ENCODE measurements at places on chromosomes 2 and 18.

- DNase-seq, result no peak
These were observed 38.8 kb downstream of the BMP10 start for GRCh38 chr2:68832233-68832869.

GRCh38 chr2:192000196-192000980 is 153.5 kb upstream of the CAVIN2 start:
- no peak for DNase-seq

DNA sequence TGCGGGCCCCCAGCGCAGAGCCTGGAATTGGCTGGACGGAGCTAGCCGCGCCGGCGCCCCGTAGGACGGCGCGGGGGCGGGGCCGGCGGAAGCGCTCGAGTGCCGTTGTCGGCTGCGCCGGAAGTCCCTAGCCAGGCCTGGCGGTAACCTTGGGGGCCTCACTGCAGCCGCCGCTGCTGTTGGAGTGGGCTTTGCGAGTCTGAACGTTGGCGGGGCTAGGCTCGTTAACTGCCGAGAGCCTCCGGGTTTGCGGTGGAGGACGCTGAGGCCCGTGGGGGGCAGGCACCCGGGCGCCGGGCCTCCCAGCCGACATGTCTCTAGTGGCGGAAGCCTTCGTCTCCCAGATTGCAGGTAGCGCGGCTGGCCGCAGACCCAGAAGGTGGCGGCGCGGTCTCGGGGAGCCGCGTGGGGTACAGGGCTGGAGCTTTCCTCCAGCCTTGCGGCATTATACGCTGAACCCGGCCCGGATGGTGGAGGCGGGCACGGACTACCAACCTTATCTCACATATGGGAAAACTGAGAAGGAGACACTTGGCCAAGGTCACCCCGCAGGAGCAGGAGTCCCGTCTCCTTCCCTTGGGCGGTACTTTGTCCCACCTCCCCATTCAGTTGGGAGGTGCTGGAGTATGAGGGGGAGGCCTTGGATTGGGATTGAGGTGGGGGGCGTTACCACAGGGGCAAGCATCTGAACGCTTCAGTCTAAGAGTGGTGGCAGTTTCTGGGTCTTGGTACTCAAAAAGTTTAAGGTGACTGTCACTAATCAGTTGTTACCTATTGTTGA is at the start of gene MTX2:
TSS of gene MTX2 (plus strand) at position 124 of the 781 bp plus-strand sequence. CDS start at position 312, 188 bp downstream.
- peak; percentile 83 for DNase-seq

GRCh38 chr2:16821692-16822091 is 156.1 kb upstream of the CYRIA start:
- DNase-seq, result no peak

- no peak for DNase-seq
These were observed 108.7 kb downstream of the UXS1 start for GRCh38 chr2:106085181-106085940.

DNA sequence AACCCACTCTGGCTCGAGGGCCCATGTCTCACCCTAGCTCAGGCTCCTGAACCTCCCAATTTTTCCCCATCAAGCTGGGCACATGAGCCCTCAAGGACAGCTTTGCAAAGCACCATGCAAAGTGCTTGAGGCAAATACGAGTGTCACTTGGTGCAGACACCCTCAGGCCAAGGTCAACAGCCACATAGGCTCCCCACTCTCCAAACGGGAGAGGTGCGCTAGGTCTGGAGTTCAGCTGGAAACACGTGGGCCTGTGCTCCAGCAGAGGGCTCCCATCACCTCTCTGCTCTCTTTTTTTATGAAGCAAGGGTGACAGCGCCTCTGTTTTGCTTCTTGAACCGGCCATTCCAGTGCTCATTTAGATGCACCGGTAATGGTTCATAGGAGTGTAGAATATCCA is 11.9 kb upstream of the ARHGAP25 start:
- no peak for DNase-seq

GRCh38 chr2:148963461-148963860 is 75.0 kb upstream of the LYPD6B start:
- DNase-seq, result no peak

- DNase-seq, result peak; percentile 3
These were observed 189.9 kb downstream of the CD226 start for GRCh38 chr18:69757733-69758132.
